ENCODE measurements at places on chromosomes 5 and 9. TPM values are rescaled to one million over a fixed set of nuclear protein-coding genes. Genes with fewer than 3 reads are reported as not detected.

The ZBED3 gene
- total RNA-seq = 1.3 TPM

The SOX30 gene
- total RNA-seq = not detected

The PRRT1B gene
- total RNA-seq = not detected

The CAMK2A gene
- total RNA-seq = 3.3 TPM

The ARL14EPL gene
- total RNA-seq = not detected

Data from smooth muscle cell of the umbilical artery (primary cell).